Stimulated activated CD8-positive, alpha-beta memory T cell treated with anti-CD3 and anti-CD28 coated beads, Interleukin-7, amount 100 ng/mL, for 1 hour (primary cell): ENCODE measurements at places on chromosomes 6 and 20.

DNA sequence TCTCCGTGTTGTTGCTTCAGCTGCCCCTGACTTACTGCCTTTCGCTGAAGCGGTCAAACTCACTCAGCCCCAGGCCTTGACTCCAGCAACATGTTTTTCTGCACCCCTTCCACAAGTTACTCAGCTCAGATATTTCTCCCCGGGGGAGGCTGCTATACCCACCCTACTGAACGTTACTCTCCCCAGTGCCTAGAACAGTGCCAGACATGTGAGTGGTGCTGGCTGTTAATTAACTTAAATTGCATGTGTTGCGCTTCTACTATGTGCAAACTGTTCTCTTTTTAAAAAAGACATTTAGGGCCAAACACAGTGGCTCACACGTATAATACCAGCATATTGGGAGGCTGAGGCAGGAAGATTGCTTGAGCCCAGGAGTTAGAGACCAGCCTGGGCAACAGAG is 41.2 kb upstream of the DOK5 start:
- DNase-seq = no peak

GRCh38 chr20:7924692-7925091 is 15.6 kb downstream of the HAO1 start:
- no peak for DNase-seq

GRCh38 chr6:161549977-161550655 is 276.3 kb upstream of the AGPAT4 start:
- no peak for DNase-seq

- DNase-seq = no peak
Observed at GRCh38 chr6:96899019-96899418, 1.3 kb upstream of the NDUFAF4 start.

DNA sequence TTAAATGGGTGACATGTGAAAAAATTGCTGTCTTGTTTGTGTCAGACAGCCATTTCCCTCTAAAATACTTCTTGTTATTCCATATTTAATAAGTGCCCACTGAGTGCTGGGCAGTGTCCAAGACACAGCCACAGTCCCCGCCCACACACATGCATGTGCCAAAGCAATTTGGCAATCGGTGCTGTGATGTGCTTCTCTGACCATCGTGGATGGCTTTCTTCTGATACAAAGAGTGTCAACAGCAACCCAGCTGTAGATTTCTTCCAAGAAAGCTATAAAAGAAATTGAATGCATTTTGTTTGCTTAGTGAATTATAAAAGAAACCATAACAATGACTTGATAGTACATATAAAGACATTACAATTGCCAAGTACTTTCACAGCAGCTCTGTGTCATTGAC is 140.5 kb upstream of the ATXN1 start:
- DNase-seq = no peak

DNA sequence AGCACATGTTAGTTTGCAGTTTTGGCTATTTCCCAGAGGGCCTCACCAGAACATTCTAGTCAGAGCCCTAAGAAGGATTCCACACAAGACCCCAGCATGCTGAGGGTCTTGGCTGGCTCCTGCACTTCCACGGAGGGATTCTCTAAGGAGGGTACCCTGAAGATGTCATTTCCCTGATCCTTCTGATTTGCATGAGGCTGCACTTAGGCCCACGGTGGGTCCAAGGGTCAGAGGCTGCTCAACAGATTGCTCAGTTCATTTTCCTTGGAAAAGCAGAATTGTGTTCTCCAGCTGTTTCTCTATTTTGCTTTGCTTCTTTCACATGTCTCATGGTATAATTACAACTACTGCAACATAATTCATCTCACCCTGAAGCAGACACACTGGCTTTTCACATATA is 22.2 kb downstream of the PREP start:
- DNase-seq = no peak

DNA sequence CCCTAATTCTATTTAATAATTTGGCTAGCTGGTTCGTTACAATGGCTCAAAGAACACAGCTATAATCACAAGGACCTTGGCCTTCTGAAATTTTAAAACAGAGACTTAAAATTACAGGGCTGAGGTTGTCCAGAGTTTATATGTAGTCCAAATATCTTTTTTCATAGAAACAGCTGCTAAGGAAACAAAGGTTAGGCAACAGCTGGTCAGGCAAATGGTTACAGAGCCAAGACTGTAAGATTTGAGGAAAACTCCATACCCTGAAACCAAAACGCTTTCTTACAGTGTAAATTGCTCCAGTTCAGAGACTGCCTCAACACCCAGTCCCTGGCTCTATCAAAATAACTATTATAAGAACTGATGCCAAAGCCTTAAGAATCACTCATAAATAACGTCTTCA is 9.7 kb upstream of the ARHGAP18 start:
- DNase-seq = no peak

- no peak for DNase-seq
Observed at GRCh38 chr6:119447921-119448320, 98.4 kb upstream of the MAN1A1 start.

- DNase-seq = no peak
Observed at GRCh38 chr6:132811276-132811675, 3.1 kb upstream of the RPS12 start.

- DNase-seq = no peak
Observed at GRCh38 chr6:139800837-139801236, 426.4 kb upstream of the CITED2 start.

DNA sequence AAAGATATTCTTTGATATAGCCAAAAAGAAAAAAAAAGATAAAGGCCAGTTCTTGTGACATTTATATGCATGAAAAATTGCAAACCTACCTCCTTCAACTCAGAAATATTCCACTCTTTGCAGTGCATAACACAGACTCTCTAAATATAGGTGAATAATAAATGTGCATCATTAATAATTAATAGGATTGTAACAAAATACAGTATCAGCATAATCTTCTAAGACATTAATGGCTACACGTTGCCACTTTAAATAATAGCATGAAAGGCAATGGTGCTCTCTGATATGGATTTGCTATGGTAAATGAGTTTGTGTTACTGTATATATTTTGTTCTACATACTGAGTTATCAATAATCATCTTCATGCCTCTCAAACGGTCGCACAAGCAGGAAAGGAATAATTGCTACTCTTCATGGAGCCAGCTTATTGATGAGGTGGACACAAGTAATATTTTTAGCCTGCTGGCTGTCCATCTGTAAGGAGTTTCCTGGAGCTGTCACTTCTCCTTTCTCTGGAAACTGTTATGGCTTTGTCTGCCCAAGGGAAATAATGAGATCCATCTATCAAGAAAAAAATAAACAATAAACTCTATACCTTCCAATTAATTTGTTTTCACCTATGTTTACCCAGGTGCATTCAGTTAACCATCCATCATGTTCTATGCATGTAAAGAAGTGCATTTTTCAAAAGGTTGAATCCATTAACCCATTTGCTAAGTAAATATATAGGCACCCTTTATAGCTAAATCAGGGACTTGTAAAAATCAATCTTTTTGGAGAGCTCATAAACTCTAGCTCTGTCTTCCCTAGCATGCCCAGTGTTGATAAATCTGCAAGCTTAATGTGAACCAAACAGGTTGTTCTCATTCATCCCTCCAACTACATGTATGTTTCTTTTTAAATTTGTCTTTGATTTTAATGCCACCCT is 253.0 kb downstream of the NKAIN2 start:
- DNase-seq = no peak

DNA sequence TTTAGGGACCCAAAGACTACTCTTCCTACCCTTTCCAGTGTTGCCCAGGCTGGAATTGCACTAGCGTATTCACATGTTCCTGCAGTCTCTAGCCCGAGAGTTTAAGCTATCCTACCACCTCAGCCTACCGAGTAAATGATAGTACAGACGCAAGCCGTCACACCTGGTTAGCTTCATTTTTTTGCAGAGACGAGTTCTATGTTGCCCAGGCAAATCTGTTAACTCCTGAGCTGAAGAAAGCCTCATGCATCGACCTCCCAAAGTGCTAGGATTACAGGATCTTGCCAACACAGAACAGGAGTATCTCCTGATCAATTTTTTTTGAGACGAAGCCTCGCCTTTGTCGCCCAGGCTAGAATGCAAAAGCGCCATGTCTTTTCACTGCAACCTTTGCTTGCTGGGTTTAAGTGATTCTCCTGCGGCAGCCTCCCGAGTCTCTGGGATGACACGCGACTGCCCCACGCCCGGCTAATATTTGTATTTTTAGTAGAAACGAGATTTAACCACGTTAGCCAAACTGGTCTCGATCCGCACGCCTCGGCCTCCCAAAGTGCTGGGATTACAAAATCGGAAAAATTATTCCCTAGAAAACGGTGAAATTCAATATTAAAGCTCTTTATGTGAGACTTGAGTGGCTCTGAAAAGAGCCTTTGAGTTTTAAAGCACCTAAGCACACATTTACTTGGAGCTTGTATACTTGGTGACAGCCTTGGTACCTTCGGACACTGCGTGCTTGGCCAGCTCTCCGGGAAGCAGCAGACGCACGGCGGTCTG is 128.5 kb downstream of the HFE start:
- DNase-seq = no peak

GRCh38 chr6:156009656-156010055 is 554.0 kb upstream of the NOX3 start:
- DNase-seq = no peak

GRCh38 chr6:24117021-24117420 is 9.0 kb upstream of the NRSN1 start:
- no peak for DNase-seq

DNA sequence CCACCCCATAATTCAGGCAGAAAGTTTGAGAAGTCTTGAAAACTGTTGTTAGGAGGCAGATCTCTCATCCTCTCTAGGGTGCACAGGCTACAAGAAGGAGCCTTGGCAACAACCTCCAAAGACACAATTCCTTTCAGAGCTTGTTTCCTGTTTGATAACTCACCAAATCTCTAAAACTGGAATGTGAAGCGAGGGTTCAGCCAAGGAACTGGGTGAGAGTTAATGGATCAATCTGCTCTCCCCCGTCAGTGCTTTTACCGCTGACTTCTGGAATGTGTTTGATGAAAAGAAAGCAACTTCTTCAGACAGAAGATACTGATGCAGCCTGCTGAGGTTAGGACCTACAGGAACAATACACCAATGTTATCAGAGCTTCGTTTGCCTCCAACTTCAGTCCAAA is 171.8 kb upstream of the BMP2 start:
- DNase-seq = no peak

- DNase-seq = no peak
Observed at GRCh38 chr6:54315656-54316055, 7.4 kb downstream of the TINAG start.

DNA sequence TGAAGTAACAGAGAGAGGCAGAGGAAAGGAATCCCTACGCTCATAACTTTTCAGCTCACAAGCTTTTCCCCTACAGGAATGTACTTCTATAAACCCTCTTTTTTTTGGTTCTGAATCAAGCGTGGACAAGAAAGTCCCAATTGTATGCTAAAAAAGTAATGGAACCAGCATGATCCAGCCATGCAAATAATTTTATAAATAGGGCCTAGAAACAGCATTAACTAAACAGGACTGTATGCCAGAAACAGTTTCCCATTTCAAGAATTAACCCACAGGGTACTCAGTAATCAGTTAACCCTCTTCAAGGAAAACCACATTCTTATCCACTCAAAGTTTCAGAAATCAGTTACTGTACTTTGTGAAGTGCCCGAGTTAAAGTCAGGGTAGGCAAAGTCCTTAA is 87.0 kb upstream of the HMGCLL1 start:
- DNase-seq = no peak

DNA sequence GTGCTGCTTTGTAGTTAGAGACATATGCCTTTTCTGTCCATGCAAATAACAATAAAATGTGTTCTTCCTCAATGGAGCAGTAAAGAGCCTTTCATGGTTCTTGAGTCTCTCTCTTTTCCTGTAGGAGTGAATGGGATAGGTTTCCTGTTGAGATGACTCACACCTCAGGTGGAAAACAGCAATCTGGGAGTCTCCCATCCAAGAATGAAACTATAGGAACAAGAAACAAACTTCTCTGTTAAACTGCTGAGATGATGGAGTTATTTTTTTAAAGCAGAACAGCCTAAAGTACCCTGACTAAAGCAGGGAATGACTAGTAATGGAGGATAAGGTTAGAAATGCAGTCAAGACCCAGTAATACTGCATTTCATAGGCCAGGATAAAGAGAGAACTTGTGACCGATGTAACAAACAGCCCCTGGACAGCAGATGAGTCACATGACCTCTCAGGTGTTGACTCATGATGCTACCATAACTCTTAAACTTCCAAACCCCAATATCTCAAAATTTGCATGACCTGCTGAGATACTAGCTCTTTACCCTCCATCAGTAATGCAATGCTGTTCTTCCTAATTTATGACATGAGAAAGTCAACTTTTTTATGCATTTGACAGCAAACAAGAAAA is 548.9 kb downstream of the CBLN4 start:
- DNase-seq = no peak

- no peak for DNase-seq
Observed at GRCh38 chr20:15146948-15147347, 809.5 kb upstream of the FLRT3 start.

DNA sequence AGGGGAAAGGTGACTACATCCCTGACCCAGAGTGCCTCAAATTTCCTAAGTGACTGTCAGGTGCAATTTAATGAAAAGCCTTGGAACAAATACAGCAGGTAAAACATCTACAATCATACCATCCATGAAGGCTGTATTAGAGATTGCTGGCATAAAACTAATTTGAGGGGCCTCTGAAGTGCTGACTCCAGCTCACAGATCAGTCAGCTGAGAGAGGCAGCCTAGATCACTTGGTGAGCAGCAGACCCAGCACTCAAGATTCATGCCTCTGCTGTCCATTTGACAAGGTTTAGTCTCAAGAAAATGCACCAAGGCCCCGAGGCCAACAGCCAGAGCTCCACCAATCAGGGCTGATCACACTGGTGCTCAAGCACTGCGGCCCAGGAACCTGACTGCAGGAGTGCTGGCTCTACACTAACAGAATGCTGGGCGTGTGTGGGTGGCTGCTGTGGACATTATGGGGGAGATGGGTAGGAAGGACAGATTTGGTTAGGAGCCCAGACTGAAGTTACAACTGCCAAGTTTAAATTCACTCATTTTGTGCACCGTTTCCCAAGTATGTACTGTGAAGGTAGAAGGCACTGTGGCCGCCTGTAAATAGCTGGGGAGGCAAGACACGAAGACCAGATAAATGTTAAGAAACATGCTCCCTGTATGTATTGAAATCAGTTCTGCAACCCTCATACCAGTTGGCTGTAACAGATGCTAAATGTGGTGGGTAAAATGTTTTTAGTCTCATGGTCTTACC is 28.2 kb downstream of the SNX5 start:
- no peak for DNase-seq

DNA sequence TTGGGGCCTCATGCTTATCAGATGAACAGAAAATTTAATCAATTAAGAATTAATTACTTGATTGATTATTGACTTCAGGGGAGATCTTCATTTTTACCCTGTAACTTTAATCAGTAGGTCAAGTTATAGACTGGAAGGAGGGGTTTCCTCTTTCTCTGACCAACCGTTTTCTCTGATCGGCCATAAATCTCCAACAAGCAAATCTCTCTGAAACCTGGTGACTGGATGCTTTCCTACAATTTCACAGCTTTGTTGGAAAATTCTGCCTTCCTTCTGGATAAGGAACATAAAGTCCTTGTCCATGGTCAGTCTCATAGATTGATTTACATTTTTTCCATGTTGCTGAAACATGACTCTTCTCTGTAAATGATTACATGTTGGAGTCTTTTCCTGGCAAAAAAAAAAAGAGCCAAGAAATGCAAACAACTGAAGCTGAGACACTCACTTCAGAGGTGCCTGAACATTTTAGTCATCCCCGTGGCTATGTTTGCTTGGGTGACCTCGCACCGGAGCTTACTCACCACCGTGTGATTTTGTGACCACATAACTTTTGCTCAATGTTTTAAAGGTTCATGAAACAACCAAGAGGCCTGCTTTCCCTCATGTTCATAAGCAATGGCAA is 31.0 kb downstream of the IRF4 start:
- DNase-seq = no peak

GRCh38 chr6:161406646-161407045 is 132.8 kb upstream of the AGPAT4 start:
- no peak for DNase-seq

- DNase-seq = no peak
Observed at GRCh38 chr6:150841697-150842096, 23.8 kb upstream of the MTHFD1L start.
